ENCODE measurements at places on chromosomes 1 and 21. TPM values are rescaled to one million over a fixed set of nuclear protein-coding genes. Genes with fewer than 3 reads are reported as not detected.

The CDC73 gene
- total RNA-seq, result 174 TPM

GRCh38 chr1:153608742-153609584, 4.0 kb downstream of the S100A16 start:
- DNase-seq, result peak; percentile 84

The IL23R gene
- total RNA-seq, result not detected

DNA sequence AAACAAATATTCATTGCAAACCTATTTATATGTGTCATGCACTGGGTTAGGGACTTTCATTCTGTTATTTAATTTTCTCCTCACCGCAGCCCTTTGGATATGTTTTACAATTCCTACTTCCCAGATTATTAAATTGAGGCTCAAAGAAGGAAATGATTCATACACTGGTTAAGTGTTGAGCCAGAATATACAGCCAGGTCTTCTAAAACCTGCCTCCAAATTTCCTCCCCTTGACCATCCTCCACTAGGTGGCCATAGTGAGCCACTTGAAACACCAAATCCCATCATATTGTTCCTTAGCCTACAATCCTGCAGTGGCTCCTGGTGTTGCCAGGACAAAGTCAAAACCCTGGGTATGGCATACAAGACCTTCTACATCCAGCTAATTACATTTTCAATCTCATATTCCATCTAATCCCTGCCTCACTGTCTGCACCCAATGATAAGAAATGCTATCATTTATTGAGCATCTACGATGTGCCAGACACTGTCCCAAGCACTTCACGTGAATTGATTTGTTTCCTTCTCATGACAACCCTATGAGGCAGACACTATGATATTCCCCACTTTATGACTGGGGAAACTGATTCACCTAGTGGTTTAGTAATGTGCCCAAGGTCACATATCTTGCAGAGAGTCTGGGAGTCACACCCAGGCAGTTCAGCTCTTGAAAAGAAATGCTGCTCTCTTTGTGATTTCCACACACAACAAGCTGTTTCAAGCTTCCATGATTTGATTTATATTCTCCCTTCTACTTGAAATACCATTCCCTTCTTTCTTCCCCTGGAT, 23.6 kb upstream of the KIRREL1 start:
- DNase-seq, result peak; percentile 95

- DNase-seq, result no peak
Measured at GRCh38 chr1:88961647-88962275, 30.7 kb downstream of the KYAT3 start.

DNA sequence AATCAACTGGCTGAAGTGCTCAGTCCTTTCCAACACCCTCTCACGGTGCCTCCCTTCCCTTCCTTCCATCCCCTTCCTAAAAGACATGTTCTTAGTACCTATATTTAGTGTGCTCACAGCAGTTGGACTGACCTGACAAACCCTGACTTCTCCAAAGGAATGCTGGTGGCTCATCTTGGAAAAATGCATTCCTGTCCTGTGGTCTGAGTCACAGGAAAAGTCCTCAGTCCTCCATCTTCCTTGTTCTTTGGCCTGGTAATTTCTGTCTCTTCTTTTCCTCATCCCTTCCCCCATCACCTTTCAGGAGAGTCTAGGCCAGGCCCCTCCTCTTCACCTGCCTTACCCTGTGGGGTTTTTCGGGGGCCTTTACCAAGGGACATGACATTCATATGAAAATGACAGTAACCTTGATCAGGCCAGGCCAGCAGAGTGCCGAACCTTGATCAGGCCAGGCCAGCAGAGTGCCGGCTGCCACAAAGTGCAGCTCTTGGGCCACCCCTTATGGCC, 7.2 kb downstream of the ATP1B1 start:
- DNase-seq, result peak; percentile 88

Measured in fibroblast of the aortic adventitia (primary cell).